ENCODE measurements at places on chromosomes 2 and 18. TPM values are rescaled to one million over a fixed set of nuclear protein-coding genes. Genes with fewer than 3 reads are reported as not detected.

GRCh38 chr2:62192811-62193210, 3.1 kb upstream of the B3GNT2 start:
- no peak for DNase-seq

Gene APLF
- total RNA-seq: 16.9 TPM

- no peak for DNase-seq
Measured at GRCh38 chr18:45689396-45689795, 34.6 kb upstream of the SLC14A1 start.

Gene SPAG16
- total RNA-seq: 48.5 TPM

DNA sequence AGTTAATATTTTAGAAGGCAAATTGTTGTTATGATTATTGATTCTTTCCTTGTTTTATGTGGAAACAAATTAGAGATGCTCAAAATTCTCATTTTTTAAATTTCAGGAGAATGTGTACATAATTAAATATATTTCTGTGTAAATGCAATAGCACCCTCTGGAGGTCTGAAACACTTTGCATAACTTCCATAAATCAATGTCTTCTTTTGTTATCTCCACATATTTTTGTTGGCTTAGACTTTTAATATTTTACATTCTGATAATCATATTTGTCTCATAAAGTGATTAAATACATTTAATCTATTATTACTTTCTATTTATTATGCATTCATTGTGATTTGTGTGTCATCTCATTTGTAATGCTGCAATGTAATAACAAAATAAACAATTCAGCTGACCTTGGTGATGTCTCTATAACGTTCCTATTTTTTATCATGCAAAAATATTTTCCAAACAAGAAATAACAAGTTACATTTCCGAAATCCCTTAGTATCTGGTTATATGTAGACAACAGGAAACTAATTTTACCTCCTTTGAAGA, 201.8 kb upstream of the GALNT5 start:
- DNase-seq: no peak

Gene TGFA
- not detected for total RNA-seq

Measured in neural progenitor cell (in vitro differentiated cells).